ENCODE measurements at places on chromosomes 6 and 20. TPM values are rescaled to one million over a fixed set of nuclear protein-coding genes. Genes with fewer than 3 reads are reported as not detected.
A peak's percentile ranks its signal among the peaks of the same experiment; 100 is the strongest.

The MCHR2 gene
- polyA plus RNA-seq, result not detected

DNA sequence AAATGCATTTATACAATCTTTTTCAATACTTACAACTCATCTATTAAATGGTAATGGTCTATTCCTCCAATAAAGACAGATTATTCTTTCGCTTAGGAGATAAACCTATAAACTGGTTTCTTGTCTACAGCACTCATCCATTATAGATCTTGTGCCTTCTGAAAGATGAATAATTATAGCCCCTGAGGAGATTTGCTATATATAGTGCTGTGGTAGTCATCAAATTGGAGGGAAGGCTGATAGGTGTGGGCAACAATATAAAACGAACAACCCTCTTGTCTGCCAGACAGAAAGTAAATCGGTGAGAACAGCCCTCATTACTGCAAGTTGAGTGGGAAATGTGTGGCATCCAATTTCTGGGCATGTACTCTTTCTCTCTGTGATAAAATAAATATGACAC, 292.5 kb upstream of the CNR1 start:
- no peak for DNase-seq

DNA sequence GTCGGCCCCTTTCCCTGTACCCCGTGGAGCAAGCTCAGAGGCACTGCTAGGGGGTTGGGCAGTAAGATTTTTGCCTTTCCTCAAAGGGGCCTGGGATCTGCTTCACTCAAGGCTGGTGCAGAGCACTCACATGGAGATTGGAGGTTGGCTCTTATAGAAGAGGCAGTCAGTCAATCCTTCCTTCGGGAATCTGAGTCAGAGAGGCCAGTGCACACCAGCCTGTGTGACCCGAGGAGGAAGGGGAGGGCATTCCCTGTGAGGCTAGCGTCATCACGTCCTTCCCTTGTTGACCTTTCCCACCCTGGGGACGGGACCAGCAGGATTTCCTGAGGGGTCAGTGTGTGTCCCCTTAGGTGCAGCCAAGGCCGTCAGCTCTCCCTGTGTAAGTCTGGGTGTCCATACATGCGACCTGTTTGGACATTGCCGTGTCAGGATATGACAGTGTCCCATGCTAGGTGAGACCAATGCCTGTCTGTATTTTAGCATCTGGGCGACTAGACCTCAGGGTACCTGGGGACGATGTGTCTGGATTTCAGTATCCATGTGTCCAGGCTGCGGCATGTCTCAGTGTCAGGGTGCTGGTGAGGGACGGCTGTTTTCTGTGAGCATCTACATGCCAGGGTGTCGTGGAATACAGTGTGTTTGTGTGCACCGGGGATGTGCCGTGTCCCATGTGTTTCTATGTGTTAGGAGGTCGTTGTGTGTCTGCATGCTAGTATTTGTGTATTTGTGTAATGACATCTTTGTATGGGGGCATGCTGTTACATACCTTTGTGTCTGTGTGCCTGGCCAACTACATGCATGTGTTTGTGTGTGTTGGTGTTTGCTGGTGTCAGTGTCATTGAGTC, 2.8 kb upstream of the ZNF512B start:
- no peak for DNase-seq

The SAMD10 gene
- polyA plus RNA-seq, result 8.9 TPM

The LST1 gene
- polyA plus RNA-seq, result 6.6 TPM

DNA sequence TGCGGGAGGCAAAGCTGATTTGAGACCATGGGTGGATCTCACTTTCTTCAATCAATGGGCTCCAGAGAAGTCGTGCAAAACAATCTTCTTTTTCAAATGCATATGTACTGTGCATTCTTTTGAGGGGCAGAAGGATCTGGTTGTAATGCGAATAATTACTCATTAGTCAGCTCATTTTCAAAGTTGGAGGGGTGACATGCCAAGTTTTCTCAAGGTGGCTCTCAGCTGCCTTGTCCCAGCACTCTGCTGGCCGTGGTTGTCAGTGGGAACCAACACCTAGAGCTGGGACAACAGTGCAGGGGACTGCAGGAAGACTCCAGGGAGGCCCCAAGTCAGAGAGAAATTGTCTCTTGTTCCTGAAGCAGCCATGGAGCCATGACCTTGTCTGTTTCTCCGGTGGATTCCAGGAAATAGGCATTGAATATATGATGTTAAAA, 25.3 kb downstream of the MYT1 start:
- DNase-seq, result no peak

- no peak for DNase-seq
These were observed 83.9 kb downstream of the DLL1 start for GRCh38 chr6:170206851-170207431.

The CENPB gene
- polyA plus RNA-seq, result 55.7 TPM

The C6orf58 gene
- polyA plus RNA-seq, result 1.8 TPM

DNA sequence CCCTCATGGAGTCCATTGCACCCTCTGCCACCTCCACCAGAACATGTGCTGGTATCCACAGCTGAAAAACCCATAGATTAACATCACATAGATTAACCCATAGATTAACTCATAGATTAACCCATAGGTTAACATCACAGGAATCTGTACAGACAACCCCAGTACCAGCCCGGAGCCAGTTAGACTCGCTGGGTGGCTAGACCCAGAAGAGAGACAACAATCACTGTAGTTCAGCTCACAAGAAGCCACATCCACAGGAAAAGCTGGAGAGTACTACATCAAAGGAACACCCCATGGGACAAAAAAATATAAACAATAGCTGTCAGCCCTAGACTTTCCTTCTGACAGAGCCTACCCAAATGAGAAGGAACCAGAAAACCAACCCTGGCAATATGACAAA, 25.1 kb downstream of the SERPINB9 start:
- no peak for DNase-seq

The PNISR gene
- 440 TPM for polyA plus RNA-seq

- DNase-seq, result no peak
These were observed 2.5 kb downstream of the KCNK5 start for GRCh38 chr6:39226639-39227329.

- DNase-seq, result no peak
These were observed 70.9 kb downstream of the SCAND1 start for GRCh38 chr20:35883336-35883777.

The PNPLA1 gene
- polyA plus RNA-seq, result 0.13 TPM

- DNase-seq, result no peak
These were observed 67.5 kb downstream of the THEMIS start for GRCh38 chr6:127833336-127833735.

GRCh38 chr20:19583532-19584175, 174.4 kb upstream of the RIN2 start:
- DNase-seq, result peak; percentile 67

- DNase-seq, result no peak
These were observed 34.2 kb downstream of the CEP162 start for GRCh38 chr6:84193114-84193708.

GRCh38 chr6:101117393-101118135, 236.4 kb upstream of the ASCC3 start:
- DNase-seq, result no peak

DNA sequence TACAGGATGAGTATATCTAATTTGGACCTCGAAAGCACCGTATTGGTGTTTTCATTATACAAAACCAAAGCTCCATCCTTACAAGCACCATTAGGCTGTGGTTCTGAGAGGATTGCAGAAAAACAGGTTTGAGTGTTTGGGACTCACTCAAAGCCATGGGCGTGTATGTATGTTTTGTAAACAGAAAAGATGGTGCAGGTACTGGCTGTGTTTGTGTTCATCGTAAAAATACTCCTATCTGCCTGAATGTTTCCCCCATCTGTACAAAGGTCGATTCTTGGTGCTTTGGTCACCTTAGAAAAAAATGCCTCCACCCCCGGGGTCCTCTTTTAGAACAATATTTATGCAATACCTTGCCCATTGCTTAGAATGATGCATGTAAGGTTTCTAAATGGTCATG, 286.6 kb downstream of the TSHZ2 start:
- no peak for DNase-seq

Data from right lung (tissue), 10 donors.